ENCODE measurements at places on chromosomes 4 and X.

DNA sequence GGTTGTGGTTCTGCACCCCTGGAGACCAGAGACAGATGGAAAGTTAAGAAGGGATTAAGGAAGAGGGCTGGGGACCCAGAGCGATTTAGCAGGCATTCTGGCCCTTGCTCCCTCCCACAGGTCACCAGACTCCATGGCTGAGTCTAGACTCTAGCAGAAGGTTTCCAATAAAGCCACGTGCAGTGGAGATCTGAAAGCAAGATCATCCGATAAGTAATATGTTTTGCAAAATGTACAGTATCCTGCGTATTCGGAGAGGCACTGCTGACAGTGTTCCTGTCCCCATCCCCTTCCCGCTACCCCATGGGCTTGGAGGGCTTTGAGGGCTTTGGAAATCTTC lies 531 bp upstream of the GPRIN3 start:
- DNase-seq, result no peak

DNA sequence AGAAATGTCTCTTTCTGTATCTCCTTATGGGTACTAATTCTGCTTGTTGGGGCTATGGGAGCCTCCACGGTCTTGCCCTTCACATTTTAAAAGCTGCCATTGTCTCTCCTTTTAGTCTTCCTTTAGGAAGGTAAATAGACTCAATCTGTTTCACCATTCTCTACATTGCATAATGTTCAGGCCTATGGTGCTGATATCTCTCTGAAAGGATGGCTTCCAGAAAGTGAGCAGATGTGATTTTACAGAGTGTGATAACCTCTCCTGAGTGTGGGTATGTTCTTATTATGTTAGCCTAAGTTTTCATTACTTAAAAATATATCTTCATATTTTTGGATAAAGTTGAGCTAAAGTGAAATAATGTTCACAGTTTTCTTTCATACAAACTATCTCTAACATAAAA lies 254.0 kb upstream of the PITX2 start:
- DNase-seq, result no peak

- no peak for DNase-seq
These were observed 1047.7 kb downstream of the C4orf33 start for GRCh38 chr4:130143656-130144055.

GRCh38 chr4:30245140-30245539 lies 475.0 kb upstream of the PCDH7 start:
- DNase-seq, result no peak

GRCh38 chr4:33626221-33626620 lies 2618.1 kb downstream of the ARAP2 start:
- no peak for DNase-seq

DNA sequence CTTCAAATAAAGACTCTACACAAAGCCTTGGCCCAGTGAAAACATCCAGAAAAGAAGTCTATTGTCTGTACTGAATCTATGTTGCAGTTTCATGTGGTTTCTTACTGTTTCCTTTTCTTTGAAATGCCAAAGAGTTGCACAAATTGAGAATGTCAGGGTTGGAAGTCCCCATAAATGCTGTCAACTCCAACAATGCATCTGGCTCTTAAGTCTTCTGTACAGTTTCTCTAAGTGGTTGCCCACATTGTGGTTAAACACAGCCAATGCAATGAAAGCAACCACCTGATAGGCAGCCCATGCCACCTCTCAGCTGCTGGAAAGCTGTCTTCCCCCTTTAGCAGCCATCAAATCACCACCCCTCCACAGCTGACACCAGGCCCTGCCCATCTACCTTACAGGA lies 67.2 kb upstream of the C1GALT1C1 start:
- no peak for DNase-seq

GRCh38 chr4:40875507-40876150 lies 125.9 kb downstream of the NSUN7 start:
- no peak for DNase-seq

GRCh38 chr4:7812921-7813320 lies 126.7 kb downstream of the AFAP1 start:
- DNase-seq, result no peak

Measured in stimulated activated CD4-positive, alpha-beta T cell treated with anti-CD3 and anti-CD28 coated beads, TNF-alpha, amount 100 ng/mL, for 1 hour (primary cell).